Aorta (tissue), 5 donors: ENCODE measurements at places on chromosomes 16 and 17. TPM values are rescaled to one million over a fixed set of nuclear protein-coding genes. Genes with fewer than 3 reads are reported as not detected.

GRCh38 chr17:6455321-6455705, 11.1 kb downstream of the PIMREG start:
- H3K4me3 ChIP-seq = no peak overlapping the region
- no peaks in the 10 kb centered on the region for H3K4me1 ChIP-seq
- no peak overlapping the region for H3K27ac ChIP-seq
- H3K27me3 ChIP-seq = no peaks in the 10 kb centered on the region
- H3K36me3 ChIP-seq = no peaks in the 10 kb centered on the region

GRCh38 chr17:36808180-36808661, 129.1 kb upstream of the LHX1 start:
- no peak for DNase-seq
- H3K36me3 ChIP-seq = no peaks in the 10 kb centered on the region
- no peak overlapping the region for H3K4me3 ChIP-seq
- H3K27me3 ChIP-seq = no peaks in the 10 kb centered on the region
- no peak overlapping the region for H3K27ac ChIP-seq

DNA sequence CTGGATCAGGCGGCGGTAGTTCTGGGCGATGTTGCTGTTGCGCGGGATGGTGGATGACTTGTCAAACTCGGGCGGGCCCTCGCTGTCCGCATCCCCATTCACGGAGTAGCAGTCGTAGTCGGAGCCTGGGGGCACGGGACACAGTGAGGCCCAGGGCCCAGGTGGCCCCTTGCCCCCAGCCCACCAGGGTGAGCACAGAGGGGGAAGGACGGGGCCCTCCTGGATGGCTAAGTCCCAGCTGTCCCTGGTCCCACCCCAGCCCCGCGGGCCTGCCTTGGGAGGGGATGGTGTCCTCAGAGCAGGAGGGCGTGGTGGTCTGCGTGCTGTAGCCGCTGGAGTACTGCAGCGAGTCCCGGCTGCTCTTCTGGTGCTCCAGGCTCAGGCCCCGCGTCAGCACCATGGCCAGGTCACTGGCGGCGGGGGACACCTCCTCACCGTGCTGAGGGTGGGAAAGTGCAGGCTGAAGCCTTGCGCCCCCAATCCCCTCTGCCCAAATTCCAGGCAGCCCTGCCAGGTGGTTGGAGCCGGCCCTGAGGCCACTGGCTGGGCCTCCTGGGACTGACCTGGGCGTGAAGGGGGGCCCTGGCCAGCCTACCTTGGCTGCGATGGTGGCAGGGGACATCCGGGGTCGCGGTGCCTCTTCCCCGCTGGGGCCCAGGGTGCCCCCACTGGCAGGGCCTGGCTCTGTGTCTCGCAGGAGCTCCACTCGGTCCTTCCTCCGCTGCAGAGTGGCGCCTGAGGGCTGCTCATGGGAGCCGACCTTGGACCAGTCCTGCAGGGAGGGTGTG, 18.2 kb downstream of the IL34 start:
- no peak overlapping the region for H3K4me3 ChIP-seq
- H3K36me3 ChIP-seq = peaks cover 11% of the 10 kb centered on the region
- no peaks in the 10 kb centered on the region for H3K27me3 ChIP-seq

ARL5C gene
- not detected for total RNA-seq

DNA sequence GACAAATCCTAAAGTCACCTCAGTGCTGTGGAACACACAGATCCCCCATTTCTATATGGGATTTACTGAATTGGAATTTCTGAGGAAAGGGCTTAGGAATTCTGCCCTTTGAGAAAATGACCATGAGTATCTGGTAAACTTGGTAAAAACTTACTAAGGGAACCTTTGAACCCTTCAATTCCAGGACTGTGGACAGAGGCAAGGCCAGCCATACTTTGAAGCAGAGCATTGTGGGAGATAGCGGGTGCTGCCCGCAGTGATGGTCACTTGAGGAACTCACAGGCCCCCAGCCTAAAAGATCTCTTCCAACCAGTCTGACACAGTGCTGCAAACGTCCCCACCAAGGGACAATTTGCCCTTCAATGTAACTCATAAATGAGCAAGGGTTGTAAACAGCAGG, 61.4 kb downstream of the IRX6 start:
- H3K4me3 ChIP-seq = no peak overlapping the region
- H3K27me3 ChIP-seq = no peaks in the 10 kb centered on the region
- H3K36me3 ChIP-seq = no peaks in the 10 kb centered on the region
- no peaks in the 10 kb centered on the region for H3K4me1 ChIP-seq

CCL2 gene
- total RNA-seq = 114 TPM

DNA sequence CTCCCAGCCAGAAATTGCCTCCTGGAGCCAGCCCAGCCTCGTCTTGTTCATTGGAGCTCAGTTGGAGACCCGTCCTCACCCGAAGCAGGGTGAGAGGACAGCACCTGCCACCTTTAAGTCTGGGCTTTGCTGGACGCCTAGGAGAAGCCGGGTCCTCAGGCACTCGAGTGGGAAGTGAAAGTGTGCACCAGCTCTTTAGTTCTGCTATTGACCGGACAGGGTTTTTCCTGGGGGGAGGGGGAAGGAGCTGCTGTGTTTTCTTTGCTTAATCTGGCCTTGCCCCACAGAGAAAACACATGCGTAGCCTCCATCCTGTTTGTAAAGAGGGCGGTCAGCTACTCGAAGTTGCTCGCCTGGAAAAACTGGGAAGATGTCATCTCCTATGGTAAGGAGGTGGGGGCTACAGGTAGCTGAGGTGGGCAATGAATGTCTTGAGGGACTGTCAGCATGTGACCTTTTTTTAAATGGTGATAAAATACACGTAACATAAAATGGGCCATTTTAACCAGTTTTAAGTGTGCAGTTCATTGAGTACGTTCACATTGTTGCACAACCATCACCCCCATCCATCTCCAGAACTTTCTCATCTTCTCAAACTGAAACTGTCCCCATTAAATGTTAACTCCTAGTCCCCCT, 34.4 kb downstream of the CMIP start:
- H3K36me3 ChIP-seq = no peaks in the 10 kb centered on the region
- H3K27me3 ChIP-seq = no peaks in the 10 kb centered on the region
- no peaks in the 10 kb centered on the region for H3K4me1 ChIP-seq
- no peak overlapping the region for H3K4me3 ChIP-seq
- DNase-seq = no peak
- H3K27ac ChIP-seq = no peak overlapping the region

DNA sequence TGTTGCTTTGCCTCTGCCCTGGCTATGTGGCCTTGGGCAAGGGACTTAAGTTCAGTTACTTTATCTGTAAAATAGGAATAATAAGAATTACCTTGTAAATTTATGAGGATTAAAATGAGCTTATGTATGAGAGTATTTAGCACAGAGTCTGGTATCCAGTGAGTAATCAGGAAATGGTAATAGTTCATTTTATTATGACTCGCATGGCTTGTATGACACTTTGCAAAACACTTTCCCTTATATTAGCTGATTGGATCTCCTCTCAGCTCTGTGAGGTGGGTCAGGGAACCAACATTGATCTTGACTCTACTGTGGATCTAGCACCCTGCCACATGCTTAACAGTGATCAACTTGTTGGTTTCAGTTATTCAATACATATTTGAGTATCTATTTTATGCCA, 8.3 kb upstream of the CDH3 start:
- DNase-seq = no peak
- no peak overlapping the region for H3K27ac ChIP-seq

NUFIP2 gene
- total RNA-seq = 52.9 TPM

PPP1R9B gene
- total RNA-seq = 64.4 TPM

- no peaks in the 10 kb centered on the region for H3K36me3 ChIP-seq
- no peaks in the 10 kb centered on the region for H3K27me3 ChIP-seq
- no peak for DNase-seq
- H3K4me3 ChIP-seq = no peak overlapping the region
- no peaks in the 10 kb centered on the region for H3K4me1 ChIP-seq
- no peak overlapping the region for H3K27ac ChIP-seq
Measured at GRCh38 chr17:27408891-27409290, 47.4 kb upstream of the KSR1 start.

GRCh38 chr17:75996665-75997590, 3.7 kb upstream of the CDK3 start:
- H3K36me3 ChIP-seq = no peaks in the 10 kb centered on the region
- peak; percentile 75 for DNase-seq
- H3K27me3 ChIP-seq = no peaks in the 10 kb centered on the region
- no peak overlapping the region for H3K27ac ChIP-seq
- no peaks in the 10 kb centered on the region for H3K4me1 ChIP-seq

NPIPB13 gene
- total RNA-seq = 25.8 TPM

TM4SF5 gene
- total RNA-seq = not detected

DNA sequence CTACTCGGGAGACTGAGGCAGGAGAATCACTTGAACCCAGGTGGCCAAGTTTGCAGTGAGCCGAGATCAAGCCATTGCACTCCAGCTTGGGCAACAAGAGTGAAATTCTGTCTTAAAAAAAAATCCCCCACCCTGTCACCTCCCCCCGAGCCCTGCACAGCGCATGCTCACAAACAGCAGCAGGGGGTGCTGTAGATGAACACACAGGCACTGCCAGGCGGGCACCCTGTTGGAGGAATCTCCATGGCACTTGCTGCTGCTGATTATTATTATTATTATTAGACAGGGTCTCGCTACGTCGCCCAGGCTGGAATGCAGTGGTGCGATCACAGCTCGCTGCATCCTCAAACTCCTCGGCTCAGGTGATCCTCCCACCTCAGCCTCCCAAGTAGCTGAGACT, 24.6 kb downstream of the FZD2 start:
- H3K4me3 ChIP-seq = no peak overlapping the region
- no peaks in the 10 kb centered on the region for H3K36me3 ChIP-seq
- peaks cover 6% of the 10 kb centered on the region for H3K4me1 ChIP-seq
- no peak for DNase-seq
- H3K27ac ChIP-seq = no peak overlapping the region

CARD14 gene
- 0.55 TPM for total RNA-seq

DNA sequence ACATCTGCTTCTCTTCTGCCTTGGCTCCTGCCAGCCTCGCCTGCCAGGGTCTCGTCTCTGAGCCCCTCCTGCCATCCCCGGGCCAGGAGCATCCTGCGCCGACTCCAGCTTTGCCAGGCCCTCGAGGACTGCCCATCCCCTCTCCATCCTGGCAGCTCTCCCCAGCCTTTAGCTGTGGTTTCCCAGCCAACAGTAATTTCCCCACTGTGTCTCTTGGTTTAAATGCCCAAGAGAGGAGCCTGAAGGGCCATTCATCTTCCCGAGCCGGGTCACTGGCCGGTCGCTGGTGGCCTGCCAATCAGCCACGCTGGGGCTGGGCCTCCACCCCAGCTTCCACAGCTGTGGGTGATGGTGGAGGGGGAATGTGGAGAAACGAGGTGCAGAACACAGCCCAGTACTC, 47.8 kb downstream of the MRC2 start:
- H3K4me3 ChIP-seq = no peak overlapping the region
- no peaks in the 10 kb centered on the region for H3K27me3 ChIP-seq
- peaks cover 2% of the 10 kb centered on the region for H3K36me3 ChIP-seq

IGF2BP1 gene
- total RNA-seq = not detected

PABPN1L gene
- total RNA-seq = not detected

SBK1 gene
- total RNA-seq = 0.33 TPM

STXBP4 gene
- 20.4 TPM for total RNA-seq

- no peaks in the 10 kb centered on the region for H3K4me1 ChIP-seq
- H3K4me3 ChIP-seq = no peak overlapping the region
- no peaks in the 10 kb centered on the region for H3K27me3 ChIP-seq
- DNase-seq = no peak
Measured at GRCh38 chr16:1556254-1556653, 22.8 kb downstream of the TMEM204 start.

KCTD13 gene
- total RNA-seq = 25.0 TPM

DNA sequence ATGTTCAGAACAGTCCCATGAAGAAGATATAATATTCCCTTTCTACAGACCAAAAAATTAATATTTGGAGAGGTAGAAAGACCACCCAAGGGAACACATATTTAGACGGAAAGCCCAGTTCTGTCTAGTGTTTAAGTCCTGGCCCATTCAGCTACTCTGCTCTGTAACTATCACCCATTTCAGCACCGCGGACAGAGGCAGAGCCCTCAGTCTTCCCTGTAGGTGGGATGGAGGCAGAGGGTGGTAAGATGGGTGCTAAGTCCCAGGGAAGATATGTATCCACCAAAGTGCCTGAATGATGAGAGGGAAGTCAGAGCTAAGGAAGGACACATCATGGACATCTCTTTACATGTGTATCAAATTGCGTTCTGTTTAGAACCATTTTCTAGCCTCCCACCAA, 27.8 kb upstream of the C16orf78 start:
- H3K27ac ChIP-seq = no peak overlapping the region
- no peaks in the 10 kb centered on the region for H3K36me3 ChIP-seq
- no peaks in the 10 kb centered on the region for H3K27me3 ChIP-seq
- no peaks in the 10 kb centered on the region for H3K4me1 ChIP-seq

DNA sequence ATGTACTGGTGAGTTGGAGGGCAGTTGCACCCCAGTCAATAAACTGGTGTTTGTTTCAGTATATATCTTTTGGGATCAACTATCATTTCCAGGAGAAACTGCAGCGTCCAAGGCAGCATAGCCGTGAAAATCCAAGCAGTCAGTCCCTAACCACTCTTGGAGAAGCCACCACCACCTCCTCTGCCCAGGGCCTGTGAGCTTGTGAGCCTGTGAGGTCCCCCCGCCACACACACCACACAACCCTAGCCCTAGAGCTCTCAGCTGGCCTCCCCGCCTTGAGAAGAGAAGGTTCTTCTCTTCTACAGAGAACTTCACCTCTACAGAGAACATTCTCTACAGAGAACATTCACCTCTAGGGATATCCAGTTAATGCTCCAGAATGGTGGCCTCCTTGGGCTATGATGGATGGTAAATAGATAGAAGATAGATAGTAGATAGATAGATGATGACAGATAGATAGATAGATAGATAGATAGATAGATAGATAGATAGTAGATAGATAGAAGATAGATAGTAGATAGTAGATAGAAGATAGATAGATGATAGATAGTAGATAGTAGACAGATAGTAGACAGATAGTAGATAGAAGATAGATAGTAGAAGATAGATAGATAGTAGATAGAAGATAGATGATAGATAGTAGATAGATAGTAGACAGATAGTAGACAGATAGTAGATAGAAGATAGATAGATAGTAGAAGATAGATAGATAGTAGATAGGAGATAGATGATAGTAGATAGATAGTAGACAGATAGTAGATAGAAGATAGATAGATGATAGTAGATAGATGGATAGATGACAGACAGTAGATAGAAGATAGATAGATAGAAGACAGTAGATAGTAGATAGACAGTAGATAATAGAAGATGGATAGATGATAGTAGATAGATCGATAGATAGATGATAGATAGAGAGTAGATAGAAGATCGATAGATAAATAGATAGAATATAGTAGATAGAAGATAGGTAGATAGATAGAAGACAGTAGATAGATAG, 13.7 kb downstream of the ALOX15B start:
- peak; percentile 32 for DNase-seq
- H3K27ac ChIP-seq = no peak overlapping the region
- H3K27me3 ChIP-seq = no peaks in the 10 kb centered on the region
- no peaks in the 10 kb centered on the region for H3K4me1 ChIP-seq

TMEM88 gene
- 28.6 TPM for total RNA-seq

GRCh38 chr17:15364615-15365014, 23.2 kb upstream of the TEKT3 start:
- H3K36me3 ChIP-seq = no peaks in the 10 kb centered on the region
- H3K27ac ChIP-seq = no peak overlapping the region
- H3K4me1 ChIP-seq = no peaks in the 10 kb centered on the region
- DNase-seq = no peak

C16orf86 gene
- 2.6 TPM for total RNA-seq

- H3K4me1 ChIP-seq = no peaks in the 10 kb centered on the region
- H3K27me3 ChIP-seq = no peaks in the 10 kb centered on the region
- no peak overlapping the region for H3K27ac ChIP-seq
- no peaks in the 10 kb centered on the region for H3K36me3 ChIP-seq
- DNase-seq = no peak
Measured at GRCh38 chr16:67651847-67652246, 6.9 kb downstream of the CARMIL2 start.
